ENCODE measurements at places on chromosomes 5 and 9. TPM values are rescaled to one million over a fixed set of nuclear protein-coding genes. Genes with fewer than 3 reads are reported as not detected.

LRRC19 gene
- total RNA-seq: not detected

GABBR2 gene
- total RNA-seq: 0.97 TPM

IFNA21 gene
- not detected for total RNA-seq

GARNL3 gene
- 34.4 TPM for total RNA-seq
